Daoy (cell line): ENCODE measurements at places on chromosomes 6 and 20.

DNA sequence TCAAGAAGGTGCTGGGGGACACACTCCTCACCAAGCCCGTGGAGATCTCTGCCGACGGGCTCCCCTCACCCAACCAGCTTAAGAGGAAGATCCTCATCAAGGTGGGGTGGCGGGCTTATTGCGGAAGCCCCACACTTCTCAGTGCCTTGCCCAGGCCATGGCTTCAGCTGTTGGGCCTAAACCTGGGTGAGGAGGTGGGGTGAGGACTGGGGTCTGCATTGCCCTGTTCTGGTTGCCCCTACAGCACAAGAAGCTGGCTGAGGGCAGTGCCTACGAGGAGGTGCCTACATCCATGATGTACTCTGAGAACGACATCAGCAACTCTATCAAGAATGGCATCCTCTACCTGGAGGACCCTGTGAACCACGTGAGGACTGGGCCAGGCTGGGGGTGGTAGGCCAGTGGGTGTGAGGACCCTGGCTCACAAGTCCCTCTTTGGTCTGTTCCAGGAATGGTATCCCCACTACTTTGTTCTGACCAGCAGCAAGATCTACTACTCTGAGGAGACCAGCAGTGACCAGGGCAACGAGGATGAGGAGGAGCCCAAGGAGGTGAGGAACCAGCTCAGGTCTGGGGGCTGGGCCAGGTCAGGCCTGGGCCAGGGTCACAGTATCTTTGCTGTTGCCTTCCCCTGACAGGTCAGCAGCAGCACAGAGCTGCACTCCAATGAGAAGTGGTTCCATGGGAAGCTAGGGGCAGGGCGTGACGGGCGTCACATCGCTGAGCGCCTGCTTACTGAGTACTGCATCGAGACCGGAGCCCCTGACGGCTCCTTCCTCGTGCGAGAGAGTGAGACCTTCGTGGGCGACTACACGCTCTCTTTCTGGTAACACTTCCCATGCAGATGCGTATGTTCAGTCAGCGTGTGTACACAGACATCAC lies 27.9 kb downstream of the PLCG1 start:
- DNase-seq: no peak

- DNase-seq: no peak
These were observed 93.6 kb upstream of the BHLHE23 start for GRCh38 chr20:63100174-63100925.

GRCh38 chr20:46720776-46721425 lies 11.5 kb downstream of the SLC2A10 start:
- DNase-seq: peak; percentile 42

DNA sequence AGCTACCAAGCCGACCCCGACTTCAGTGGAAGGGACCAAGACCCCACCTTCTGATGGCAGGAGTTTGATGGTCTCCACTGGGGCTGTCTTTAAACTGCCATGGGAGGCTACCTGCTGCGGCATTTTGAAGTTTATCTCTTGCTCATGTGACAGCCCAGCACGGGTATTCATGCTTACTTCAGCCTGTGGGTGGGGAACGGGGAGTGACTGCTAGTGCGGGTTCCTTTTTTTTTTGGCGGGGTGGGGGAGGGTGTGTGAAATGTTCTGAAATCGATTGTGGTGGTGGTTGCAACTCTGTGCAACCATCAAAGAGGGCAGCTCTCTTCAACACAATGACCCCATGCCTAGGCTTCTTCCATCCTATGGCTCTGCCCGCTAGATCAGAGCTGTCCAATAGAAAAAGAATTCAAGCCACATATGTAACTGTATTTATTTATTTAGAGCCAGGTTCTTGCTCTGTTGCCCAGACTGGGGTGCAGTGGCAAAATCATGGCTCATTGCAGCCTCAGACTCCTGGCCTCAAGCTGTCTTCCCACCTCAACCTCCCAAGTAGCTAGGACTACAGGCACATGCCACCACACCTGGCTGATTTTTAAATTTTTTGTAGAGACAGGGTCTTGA lies 53.7 kb downstream of the PPP1R16B start:
- no peak for DNase-seq
